ENCODE measurements at places on chromosomes 5 and 9. TPM values are rescaled to one million over a fixed set of nuclear protein-coding genes. Genes with fewer than 3 reads are reported as not detected.

- peaks cover 3% of the 10 kb centered on the region for H3K4me1 ChIP-seq
- H3K36me3 ChIP-seq = no peaks in the 10 kb centered on the region
- no peak overlapping the region for H3K4me3 ChIP-seq
- no peak for DNase-seq
Measured at GRCh38 chr5:136098176-136098575, 34.5 kb upstream of the SMAD5 start.

- H3K27ac ChIP-seq = no peak overlapping the region
- no peaks in the 10 kb centered on the region for H3K4me1 ChIP-seq
- DNase-seq = no peak
- no peaks in the 10 kb centered on the region for H3K36me3 ChIP-seq
- H3K4me3 ChIP-seq = no peak overlapping the region
Measured at GRCh38 chr9:126436545-126437267, 110.1 kb downstream of the MVB12B start.

GRCh38 chr5:115284021-115284420, 12.4 kb downstream of the CCDC112 start:
- H3K36me3 ChIP-seq = no peaks in the 10 kb centered on the region
- no peak for DNase-seq
- H3K27me3 ChIP-seq = no peaks in the 10 kb centered on the region
- no peak overlapping the region for H3K27ac ChIP-seq
- H3K4me3 ChIP-seq = no peak overlapping the region
- H3K4me1 ChIP-seq = no peaks in the 10 kb centered on the region

- DNase-seq = no peak
- no peaks in the 10 kb centered on the region for H3K4me1 ChIP-seq
Measured at GRCh38 chr5:132354381-132355139, 14.9 kb upstream of the SLC22A5 start.

DNA sequence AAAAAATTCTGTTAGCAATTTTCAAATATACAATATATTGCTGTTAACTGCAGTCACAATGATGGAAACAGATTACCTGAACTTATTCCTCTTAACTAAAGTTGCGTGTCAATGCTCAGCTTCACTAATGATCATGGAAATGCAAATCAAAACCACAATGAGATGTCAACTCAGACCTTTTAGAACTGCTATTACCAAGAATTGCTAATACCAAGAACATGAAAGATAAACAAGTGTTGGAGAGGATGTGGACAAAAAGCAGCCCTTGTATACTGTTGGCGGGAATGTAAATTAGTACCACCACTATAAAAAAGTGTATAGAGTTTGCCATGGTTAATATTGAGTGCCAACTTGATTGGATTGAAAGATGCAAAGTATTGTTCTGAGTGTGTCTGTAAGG, 1409.7 kb upstream of the CDH18 start:
- no peaks in the 10 kb centered on the region for H3K27me3 ChIP-seq
- no peak overlapping the region for H3K27ac ChIP-seq
- no peak overlapping the region for H3K4me3 ChIP-seq
- H3K4me1 ChIP-seq = no peaks in the 10 kb centered on the region
- no peak for DNase-seq

Gene SPARC
- total RNA-seq = 985 TPM

DNA sequence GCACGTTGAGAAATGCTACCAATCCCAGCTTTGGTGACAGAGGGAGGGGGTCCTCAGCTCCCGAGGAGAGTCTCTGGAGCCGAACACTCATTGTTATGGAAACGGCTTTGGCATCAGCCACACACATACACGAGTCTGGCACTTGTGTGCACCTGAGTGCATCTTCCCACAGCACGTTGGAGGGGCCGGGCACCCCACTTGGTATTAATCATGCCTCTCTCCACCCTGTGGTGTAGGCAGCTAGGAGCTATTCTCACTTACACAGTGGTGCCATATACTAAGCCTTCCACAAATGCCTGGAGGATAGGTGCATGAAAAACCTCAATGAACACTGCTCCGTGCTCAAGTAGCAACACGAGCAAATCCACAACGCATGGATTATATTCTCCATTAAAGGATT, 133.9 kb upstream of the PANK3 start:
- no peaks in the 10 kb centered on the region for H3K36me3 ChIP-seq
- no peaks in the 10 kb centered on the region for H3K27me3 ChIP-seq
- DNase-seq = no peak
- no peak overlapping the region for H3K27ac ChIP-seq

- no peaks in the 10 kb centered on the region for H3K27me3 ChIP-seq
- no peaks in the 10 kb centered on the region for H3K36me3 ChIP-seq
- H3K27ac ChIP-seq = no peak overlapping the region
- H3K4me1 ChIP-seq = no peaks in the 10 kb centered on the region
- DNase-seq = no peak
Measured at GRCh38 chr9:35932735-35933134, 23.4 kb downstream of the SPAAR start.

- H3K27me3 ChIP-seq = no peaks in the 10 kb centered on the region
- no peak for DNase-seq
- H3K4me1 ChIP-seq = no peaks in the 10 kb centered on the region
- no peaks in the 10 kb centered on the region for H3K36me3 ChIP-seq
- no peak overlapping the region for H3K4me3 ChIP-seq
Measured at GRCh38 chr9:134971696-134972095, 54.0 kb upstream of the FCN1 start.

All from lung (tissue), 17 donors.